ENCODE measurements at places on chromosomes 16 and 17. TPM values are rescaled to one million over a fixed set of nuclear protein-coding genes. Genes with fewer than 3 reads are reported as not detected.

The IRF8 gene
- 2.0 TPM for total RNA-seq

The TLCD3A gene
- total RNA-seq = 28.0 TPM

The DNAAF1 gene
- 1.4 TPM for total RNA-seq

The NAE1 gene
- 117 TPM for total RNA-seq

The PLEKHM1 gene
- total RNA-seq = 34.5 TPM

The EFCAB13 gene
- total RNA-seq = 5.2 TPM

GRCh38 chr17:42101513-42102292 is 3.4 kb upstream of the ZNF385C start:
- peak; percentile 78 for DNase-seq

DNA sequence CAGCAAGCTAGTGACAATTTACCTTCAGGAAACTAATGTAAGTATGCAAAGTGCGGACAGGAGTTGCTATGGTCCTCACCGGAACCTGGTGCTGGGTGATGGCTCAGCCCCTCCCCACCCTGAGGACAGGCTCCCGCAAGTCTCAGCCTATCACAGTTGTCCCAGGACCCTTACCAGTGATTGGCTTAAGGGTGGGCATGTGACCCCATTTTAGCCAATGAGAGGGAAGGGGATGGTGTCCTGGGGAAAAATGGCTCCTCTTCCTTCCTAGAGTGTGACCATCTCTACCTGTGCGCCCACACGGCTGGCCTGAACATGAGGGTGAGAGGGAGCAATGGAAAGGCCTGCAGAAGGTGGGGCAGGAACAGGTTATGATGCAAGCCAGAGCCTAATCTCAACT is 80.4 kb downstream of the C16orf78 start:
- DNase-seq = no peak

- no peak for DNase-seq
Observed at GRCh38 chr17:1693339-1693738, 8.7 kb upstream of the PRPF8 start.

GRCh38 chr17:76253841-76254240 is 11.3 kb upstream of the UBALD2 start:
- DNase-seq = no peak

DNA sequence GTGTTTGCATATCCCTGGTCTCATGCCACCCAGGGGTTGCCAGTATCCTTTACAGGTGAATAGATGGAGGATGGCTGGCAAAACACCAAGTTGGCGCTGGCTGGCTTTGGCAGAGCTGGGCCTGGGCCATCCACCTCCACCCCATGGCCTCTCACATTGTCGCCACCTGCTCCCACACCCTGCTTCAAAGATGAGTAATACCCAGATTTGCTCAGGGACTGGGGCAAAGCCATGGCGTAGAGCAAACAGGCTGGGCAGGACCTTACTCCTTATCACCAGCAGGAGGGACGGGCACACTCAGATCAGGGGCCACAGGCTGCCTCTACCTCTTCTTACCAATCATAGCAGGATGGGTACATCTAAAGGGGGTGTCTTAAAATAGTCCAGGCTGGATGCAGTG is 24.3 kb downstream of the PLA2G10 start:
- no peak for DNase-seq

DNA sequence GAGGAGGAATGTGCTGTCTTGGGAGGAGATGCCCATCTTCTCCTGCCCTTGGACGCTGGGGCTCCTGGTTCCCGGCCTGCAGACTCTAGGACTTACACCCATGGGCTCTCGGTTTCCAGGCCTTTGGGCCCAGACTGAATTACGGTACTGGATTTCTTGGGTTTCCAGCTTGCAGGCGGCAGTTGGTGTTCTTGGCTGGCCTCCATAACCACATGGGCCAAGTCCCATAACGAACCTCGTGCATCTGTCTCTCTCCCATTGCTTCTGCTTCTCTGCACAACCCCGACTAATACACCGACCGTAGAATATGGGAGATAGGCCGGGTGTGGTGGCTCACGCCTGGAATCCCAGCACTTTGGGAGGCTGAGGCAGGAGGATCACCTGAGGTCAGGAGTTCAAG is 162.6 kb downstream of the SDK2 start:
- DNase-seq = no peak

DNA sequence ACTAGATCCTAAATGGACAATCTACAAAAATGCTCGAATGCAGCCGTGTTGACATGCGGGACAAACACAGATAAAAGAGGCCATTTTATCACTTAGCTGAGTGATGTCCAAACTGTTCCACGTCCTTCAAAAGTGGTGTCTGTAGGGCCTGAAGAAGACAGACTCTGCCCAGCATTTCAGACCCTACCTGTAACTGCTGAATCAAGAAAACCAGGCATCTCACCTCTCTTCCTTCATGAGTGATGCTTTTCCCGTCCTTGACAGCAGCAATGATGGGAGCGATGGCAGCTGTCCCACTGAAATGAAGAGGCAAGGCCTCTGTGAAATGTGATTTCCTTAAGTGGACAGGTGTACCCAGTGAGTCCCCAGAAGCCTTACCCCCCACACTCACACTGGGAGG is 12.3 kb downstream of the ELAC2 start:
- DNase-seq = no peak

DNA sequence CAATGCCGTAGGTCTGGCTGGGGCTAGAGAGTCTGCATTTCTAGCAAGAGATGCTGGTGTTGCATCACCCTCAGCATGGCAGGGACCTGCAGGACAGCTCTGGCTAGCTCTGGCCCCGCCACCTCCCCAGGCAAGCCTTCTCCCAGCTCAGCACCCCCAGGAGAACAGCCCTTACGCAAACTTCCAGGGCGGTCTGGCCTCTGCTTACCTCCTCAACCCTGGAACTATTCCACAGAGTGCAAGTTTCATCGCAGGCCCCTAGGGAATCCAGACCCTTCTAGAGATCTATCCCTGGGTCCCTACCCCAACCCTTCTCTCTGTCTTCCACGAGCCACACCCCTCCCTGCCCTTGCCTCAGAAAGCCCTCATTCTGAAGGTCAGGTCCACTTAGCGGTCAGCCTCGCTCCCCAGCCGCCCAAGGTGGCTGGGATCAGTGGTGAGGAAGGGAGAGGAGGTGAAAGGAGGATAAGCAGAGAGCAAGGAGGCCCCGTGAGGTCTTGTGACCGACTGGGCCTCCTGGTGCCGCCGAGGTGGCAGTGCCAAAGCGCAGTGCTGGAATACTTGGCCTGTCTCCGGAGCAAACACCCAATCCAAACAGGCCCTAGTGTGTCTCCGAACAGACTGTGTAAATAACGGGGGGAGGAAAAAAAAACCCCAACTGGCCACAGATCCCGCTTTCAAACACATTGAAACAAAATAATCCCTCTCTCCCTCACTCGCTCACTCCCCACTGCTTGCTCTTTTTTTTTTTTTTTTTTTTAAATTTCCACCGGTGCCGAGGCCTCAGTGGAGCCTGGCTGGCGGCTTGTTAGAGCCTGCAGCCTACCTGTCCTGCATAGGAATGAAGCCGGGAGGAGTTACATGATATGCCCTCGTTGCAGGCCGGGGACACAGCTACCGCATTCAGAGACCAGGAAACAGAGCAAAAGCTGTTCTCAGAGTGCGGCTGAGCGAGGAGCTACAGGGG is 380.9 kb downstream of the SOX9 start:
- no peak for DNase-seq

DNA sequence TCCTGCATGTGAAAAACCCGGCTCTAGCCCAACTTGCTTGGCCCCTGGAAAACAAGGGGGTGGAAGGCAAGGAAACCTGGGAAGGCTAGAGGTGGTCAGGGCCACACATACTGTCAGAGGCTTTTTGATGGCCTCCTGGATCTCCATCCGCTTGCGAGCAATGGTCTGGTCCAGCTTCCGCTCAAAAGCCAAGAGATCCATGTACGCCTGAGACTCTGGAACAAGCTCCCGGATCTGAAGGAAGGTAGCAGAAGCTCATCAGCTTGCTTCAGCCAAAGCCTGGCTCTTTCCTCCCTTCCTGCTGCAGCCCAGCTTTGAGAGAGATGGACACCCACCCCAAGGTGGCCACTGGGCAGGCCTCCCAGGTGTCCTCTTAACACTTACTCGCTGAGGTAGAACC is 5.7 kb downstream of the SMARCD2 start:
- no peak for DNase-seq

- no peak for DNase-seq
Observed at GRCh38 chr17:41651625-41652460, 27.5 kb upstream of the KRT17 start.

DNA sequence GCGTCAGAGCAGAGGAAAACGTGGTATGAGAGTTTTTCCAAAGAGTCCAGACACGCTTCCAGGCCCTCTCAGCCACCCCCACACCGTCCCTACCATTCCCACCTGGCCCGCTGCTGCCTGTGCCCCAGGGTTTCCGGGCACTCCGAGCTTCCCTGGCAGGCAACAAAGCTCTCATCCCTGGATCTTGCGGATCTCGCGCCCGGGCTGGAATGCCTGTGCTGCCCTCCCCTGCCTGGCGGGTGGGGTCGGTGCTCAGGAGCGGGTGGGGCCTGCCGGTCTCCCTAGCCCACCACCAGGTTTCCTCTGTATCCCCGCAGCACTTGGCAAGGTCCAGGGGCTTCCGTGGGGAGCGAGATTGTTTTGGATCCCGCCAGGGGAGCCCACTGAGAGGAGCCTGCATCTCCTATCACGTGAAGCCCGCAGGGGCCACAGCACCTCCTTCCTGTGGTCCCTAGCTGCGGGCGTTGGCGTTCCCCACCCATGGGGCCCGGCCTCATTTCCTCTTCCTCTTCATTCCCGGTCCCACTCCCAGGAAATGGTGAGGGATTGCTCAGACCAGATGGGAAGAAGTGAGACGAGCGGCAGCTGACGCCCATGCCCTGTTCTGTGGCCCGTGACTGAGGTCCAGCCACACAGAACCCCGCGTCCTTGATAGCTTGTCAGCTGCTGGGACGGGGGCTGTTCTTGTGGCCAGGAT is 11.0 kb downstream of the TBC1D24 start:
- no peak for DNase-seq

- no peak for DNase-seq
Observed at GRCh38 chr16:30354423-30355143, 525 bp downstream of the CD2BP2 start.

GRCh38 chr17:4849011-4849536 is 15.9 kb downstream of the MINK1 start:
- DNase-seq = no peak

- DNase-seq = no peak
Observed at GRCh38 chr17:57441270-57441600, 184.9 kb downstream of the MSI2 start.

GRCh38 chr16:69796285-69797118 is 34.4 kb downstream of the WWP2 start:
- DNase-seq = no peak

DNA sequence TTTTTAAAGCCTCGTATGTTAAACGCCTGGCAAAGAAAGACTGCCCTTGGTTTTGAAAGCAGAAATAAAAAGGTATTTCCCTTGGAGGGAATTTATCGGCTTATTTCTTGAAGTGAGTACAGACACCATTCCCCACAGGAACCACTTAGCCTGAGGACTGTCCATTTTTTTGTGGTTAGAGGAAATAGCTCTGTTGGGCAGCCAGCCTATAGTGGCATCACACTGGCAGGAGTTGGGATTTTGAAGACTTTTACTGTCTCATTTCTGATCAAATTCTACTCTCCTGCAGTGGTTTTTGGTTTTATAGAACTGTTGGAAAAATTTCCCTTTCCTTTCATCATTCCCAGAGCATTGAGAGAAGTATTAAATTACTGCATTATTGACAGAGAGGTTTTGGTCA is 34.1 kb upstream of the CDC6 start:
- no peak for DNase-seq

DNA sequence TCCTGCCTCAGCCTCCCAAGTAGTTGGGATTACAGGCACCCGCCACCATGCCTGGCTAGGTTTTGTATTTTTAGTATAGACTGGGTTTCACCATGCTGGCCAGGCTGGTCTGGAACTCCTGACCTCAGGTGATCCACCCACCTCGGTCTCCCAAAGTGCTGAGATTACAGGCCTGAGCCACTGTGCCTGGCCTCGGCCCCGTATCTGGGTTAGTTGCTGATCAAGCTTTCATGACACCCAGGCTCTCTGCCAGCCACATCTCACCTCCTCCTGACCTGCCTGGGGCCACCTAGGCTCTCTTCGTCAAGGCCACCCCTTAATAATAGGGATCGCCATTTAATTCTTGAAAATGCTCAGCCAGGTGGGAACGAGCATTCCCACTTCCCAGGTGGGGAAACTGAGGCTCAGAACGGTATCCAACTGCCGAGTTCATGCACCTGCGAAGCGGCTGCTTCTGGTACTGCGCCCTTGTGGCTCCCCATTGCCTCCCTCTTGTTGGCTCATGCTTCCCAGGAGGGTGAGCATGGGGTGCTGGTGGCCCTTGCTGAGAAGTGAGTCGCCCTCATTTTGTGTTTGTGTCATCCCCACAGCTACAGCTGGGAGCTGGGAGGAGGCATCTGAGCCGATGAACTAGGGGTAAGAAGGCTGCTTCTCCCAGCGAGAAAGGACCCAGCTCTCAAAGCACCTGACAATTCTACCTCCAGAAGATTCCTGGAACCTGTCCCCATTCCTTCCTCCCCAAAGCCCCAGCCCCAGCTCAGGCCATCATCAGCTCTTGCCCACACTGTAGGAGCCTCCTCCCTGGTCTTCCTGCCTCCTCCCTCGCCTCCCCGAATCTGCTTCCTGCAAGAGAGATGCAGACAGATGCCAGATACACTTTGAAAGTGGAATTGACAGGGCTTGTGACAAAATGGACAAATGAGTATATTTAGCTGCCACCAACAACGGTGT is 17.3 kb upstream of the SNN start:
- no peak for DNase-seq

DNA sequence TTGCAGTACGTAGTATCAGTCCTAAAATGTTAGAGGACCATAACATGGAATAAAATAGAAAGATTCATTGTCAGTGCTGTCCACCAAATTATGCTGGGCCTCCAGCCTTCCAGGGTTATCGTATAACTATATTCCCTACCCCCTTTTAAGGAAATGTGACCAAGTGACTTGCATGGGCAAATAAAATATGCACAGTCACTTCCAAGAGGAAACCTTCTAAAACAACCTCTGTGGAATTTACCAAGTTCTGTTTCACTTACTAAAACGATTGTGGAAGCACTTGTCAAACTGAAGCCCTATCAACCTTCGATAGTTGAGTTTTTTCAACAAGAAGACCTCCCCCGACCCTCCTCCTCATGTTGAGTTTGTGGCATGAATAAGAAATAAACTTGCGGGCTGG is 345.4 kb upstream of the C16orf82 start:
- DNase-seq = no peak

- no peak for DNase-seq
Observed at GRCh38 chr16:23145186-23145585, 4.1 kb downstream of the USP31 start.

DNA sequence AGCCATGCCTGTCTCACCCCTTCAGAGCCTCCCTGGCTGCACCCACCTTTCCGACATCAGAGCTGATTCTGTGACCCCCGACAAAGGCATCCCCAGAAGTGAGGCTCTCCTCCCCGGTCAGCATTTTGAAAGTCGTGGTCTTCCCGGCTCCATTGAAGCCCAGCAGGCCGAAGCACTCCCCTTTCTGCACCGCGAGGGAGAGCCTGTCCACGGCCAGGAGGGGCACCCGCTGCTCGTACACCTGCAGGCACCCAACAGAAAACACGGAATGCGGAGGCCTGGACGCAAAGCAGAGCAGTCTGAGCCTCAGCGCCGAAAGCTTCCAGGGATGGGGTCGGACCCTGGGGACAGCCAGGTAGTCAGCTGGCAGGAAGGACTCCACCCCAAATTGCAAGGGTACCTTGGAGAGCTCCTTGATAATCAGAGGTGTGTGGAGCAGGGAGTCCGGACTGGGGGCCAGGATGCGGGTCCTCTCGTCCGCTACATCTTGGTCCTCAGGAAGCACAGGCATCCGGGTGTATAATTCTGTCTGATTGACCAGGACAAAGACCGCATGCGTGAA is 13.1 kb upstream of the RNPS1 start:
- no peak for DNase-seq

GRCh38 chr16:56295739-56296527 is 104.6 kb downstream of the GNAO1 start:
- DNase-seq = no peak

- no peak for DNase-seq
Observed at GRCh38 chr17:80765241-80765961, 220.8 kb downstream of the RPTOR start.

Measured in progenitor cell of endocrine pancreas (in vitro differentiated cells).